ENCODE measurements at places on chromosomes 5 and 9.
A peak's percentile ranks its signal among the peaks of the same experiment; 100 is the strongest.

- no peak for DNase-seq
Observed at GRCh38 chr5:78495800-78496199, 135.4 kb downstream of the SCAMP1 start.

DNA sequence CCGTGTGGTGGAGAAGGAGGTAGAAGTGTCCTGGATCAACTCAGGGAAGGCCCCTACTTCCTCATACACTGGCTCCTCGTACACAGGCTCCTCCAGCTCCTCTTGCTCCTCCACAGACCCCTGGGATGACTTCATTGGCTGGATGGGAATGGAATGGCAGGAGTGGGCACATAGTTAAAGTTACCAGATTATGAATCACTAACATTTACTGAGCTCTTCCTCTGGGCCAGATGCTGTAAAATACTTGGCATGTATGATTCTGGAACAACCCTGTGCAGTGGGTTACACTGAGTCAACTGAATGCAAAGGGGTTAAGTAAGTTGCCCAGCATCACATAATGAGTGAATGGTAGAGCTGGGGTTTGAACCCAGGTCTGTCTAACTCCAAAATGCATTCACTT is 3.1 kb upstream of the FCHSD1 start:
- DNase-seq, result no peak

GRCh38 chr9:111821006-111821528 is 26.3 kb upstream of the SHOC1 start:
- no peak for DNase-seq

DNA sequence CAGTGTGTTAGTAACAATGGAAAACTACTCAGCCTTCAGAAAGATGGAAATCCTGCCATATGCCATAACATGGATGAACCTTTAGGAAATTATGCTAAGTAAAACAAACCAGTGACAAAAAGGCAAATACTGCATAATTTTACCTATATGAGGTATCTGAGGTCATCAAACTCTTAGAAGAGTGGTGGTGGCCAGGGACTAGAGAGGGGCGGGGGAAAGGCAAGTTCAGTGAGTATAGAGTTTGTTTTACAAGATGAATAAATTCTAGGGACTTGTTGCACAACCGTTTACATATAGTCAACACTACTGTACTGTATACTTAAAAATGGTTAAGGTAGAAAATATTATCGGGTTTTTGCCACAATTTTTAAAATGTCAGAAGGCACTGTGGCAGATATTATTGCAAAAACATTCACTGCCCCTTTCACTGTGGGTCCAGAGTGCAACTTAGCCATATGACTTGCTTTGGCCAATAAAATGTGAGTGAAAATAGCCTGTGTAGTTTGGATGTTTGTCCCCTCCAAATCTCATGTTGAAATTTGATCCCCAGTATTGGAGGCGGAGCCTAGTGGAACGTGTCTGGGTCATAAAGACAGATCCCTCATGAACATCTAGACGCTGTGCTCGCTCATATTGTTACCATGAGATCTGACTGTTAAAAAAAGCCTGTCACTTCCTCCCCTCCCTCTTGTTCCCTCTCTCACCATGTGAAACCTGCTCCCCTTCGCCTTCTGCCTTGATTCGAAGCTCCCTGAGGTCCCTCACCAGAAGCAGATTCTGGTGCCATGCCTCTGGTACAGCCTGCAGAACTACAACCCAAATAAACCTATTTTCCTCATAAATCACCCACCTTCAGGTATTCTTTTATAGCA is 9.5 kb downstream of the ZNF367 start:
- no peak for DNase-seq

DNA sequence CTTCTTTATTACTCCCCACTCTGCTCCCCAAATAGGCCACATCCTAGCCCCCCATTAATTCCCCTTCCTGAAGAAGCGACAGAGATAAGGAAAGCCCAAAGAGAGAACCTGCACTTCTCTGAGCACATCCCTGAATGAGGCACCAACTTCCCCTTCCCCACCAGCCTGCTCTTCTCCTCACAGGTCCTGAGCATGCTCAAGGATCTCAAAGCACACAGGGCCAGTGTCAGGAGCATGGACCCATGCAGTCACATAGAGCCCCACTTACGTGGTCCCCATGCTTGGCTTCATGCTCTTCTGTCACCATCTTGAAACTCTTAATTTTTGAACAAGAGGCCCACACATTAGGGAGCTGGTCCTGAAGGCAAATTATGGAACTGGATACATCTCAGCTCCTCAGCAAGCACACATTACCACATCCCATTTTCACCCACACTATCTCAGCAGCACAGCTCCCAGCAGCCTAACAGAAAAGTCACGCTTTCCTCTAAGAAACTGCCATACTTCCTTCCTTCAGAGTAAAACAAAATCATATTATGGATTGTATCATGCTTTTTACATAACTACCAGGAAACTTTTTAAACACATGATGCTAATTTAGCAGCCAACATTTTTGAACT is 99.8 kb downstream of the NFIB start:
- DNase-seq, result peak; percentile 36

GRCh38 chr5:34008802-34009201 is 952 bp upstream of the AMACR start:
- peak; percentile 29 for DNase-seq

DNA sequence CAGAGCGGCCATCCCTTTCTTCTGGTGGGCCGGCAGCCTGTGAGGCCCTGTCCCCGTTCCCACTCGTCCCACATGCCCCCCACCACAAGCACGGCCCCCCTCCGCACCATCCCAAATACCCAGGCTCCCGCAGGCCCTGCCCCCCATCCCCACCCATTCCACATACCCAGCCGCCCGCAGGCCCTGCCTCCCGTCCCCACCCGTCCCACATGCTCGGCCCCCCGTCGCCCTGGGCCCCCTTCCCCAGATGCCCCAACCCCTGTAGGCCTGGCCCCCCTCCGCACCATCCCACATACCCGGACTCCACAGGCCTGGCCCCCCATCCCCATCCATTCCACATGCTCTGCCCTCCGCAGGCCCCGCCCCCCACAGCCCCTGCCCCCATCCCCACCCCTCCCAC is 11.5 kb downstream of the SLC6A19 start:
- no peak for DNase-seq

GRCh38 chr5:131548176-131548575 is 86.9 kb downstream of the RAPGEF6 start:
- DNase-seq, result no peak

DNA sequence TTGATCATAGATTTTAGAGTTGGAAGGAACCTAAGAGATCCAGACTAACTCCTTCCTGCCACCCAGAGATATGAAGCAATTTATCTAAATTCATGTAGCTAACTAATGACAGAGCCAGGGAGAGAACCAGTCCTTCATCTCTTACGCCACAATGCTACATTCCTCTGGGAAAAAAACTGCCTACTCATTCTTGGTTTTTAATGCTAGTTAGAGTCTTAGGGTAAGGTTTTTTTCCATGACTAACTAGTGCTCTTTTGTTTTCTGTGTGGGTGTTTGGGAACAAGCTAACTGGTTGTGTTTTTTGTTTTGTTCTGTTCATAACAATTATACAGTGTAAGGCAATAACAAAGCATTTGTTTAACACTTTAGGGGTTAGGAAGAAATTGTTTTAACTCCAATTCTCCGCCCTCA is 52.4 kb downstream of the SLC44A1 start:
- peak; percentile 80 for DNase-seq

DNA sequence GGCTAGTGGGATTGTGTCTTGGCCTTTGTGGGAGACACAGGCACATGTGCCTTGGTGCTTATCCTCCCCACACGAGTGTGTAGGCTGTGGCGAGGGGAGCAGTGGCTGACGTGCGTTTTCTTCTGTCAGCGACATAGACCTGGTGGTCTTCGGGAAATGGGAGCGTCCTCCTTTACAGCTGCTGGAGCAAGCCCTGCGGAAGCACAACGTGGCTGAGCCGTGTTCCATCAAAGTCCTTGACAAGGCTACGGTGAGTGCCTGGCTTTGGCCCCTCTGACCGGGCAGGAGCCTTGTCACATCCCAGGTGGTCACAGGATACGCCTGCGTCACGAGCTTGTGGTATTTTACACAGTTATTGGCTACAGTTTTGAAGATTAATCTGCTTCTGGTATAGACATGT is 26.4 kb downstream of the TENT4A start:
- DNase-seq, result no peak

DNA sequence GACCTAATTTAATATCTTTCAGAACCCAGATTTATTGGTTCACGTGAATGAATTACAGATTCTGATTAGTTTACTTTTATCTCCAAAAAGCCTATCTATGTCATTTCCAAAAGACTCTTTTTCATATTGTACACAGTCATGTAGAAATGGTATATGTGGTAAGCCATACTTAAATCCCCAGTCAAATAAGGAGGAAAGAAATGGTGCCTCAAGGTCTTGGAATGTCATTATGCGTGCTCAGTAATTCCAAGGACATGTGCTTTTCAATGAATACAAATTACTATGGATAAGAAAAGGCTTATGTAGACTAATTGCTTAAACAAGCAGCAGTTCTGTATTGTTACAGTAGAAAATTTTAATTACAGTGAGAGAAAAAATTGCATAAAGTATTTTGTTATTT is 64.1 kb upstream of the TYRP1 start:
- DNase-seq, result no peak

DNA sequence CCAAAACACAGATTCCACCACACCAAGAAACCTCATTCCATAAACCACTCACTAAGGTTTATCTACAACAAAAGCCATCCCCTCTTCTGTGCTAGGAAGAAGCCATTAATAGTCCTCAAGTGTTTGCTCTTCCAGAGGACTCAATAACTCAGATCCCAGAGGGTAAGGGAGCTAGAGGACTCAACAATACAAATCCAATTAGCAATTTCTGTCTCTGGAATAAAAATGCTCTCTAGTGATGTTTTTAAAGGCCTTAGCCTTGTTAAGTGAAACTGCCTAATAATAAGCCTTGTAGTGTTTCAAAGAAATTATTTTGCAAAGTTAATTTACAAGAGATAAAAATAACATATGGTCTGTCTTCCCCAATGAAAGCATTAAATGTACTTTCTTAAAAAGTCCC is 942.4 kb downstream of the CDH12 start:
- DNase-seq, result no peak

- no peak for DNase-seq
Observed at GRCh38 chr5:145509336-145510136, 325.6 kb downstream of the PRELID2 start.

- DNase-seq, result no peak
Observed at GRCh38 chr5:33594006-33594405, 153.2 kb downstream of the TARS1 start.
